ENCODE measurements at places on chromosomes 2 and 18.

DNA sequence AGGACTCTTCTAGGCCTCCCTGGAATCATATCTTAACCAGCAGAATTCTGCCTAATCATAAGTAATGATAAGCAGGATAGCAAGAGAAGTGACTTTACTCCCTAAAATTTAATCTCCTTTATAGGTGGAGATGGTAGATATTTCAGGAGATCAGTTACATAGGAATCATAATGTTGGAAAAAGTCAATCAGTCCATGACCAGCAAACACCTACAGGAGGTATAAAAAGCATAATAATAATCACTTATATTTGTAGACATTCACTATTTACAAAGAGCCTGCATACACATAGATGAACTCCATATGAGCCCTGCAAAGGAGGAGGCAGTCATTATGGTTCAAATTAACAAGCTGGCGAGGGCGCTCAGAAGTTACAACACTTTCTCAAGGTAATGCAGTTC lies 2.5 kb downstream of the GALNT5 start:
- no peak for DNase-seq
- no peak overlapping the region for H3K27ac ChIP-seq
- H3K4me1 ChIP-seq, result peaks cover 8% of the 10 kb centered on the region
- H3K27me3 ChIP-seq, result no peaks in the 10 kb centered on the region
- H3K36me3 ChIP-seq, result no peaks in the 10 kb centered on the region

- no peaks in the 10 kb centered on the region for H3K27me3 ChIP-seq
- peak overlapping the region; percentile 97 for H3K4me3 ChIP-seq
- peaks cover 44% of the 10 kb centered on the region for H3K4me1 ChIP-seq
Observed at GRCh38 chr18:3451183-3451988, 1.4 kb downstream of the TGIF1 start.

- no peaks in the 10 kb centered on the region for H3K36me3 ChIP-seq
- no peak overlapping the region for H3K4me3 ChIP-seq
- DNase-seq, result no peak
- H3K27me3 ChIP-seq, result no peaks in the 10 kb centered on the region
- no peak overlapping the region for H3K27ac ChIP-seq
Observed at GRCh38 chr2:173196080-173196479, 120.4 kb downstream of the MAP3K20 start.

GRCh38 chr2:233184669-233185068 lies 66.8 kb upstream of the ATG16L1 start:
- H3K4me1 ChIP-seq, result peaks cover 10% of the 10 kb centered on the region
- H3K27ac ChIP-seq, result peak overlapping the region; percentile 60
- no peak overlapping the region for H3K4me3 ChIP-seq
- no peaks in the 10 kb centered on the region for H3K27me3 ChIP-seq

DNA sequence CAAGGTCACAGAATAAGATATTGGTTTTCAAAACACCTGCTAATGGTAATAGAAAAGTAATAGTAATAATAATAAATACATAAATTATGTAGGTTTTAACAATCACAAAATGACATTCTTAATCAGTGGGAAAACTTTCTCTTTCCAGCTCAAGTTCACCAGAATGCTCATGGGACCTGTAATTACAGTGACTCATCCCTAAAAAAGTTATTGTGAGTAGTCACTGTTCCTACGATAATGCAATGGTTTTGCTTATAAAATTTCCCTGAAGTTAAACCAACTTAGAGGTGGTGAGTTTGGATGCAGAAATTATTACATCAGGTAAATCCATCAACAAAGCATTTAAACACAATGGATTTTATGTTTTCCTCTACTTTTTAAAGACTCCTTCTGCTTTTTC lies 502.3 kb downstream of the PID1 start:
- no peak overlapping the region for H3K4me3 ChIP-seq
- no peak overlapping the region for H3K27ac ChIP-seq
- H3K36me3 ChIP-seq, result no peaks in the 10 kb centered on the region
- H3K27me3 ChIP-seq, result no peaks in the 10 kb centered on the region
- no peaks in the 10 kb centered on the region for H3K4me1 ChIP-seq

DNA sequence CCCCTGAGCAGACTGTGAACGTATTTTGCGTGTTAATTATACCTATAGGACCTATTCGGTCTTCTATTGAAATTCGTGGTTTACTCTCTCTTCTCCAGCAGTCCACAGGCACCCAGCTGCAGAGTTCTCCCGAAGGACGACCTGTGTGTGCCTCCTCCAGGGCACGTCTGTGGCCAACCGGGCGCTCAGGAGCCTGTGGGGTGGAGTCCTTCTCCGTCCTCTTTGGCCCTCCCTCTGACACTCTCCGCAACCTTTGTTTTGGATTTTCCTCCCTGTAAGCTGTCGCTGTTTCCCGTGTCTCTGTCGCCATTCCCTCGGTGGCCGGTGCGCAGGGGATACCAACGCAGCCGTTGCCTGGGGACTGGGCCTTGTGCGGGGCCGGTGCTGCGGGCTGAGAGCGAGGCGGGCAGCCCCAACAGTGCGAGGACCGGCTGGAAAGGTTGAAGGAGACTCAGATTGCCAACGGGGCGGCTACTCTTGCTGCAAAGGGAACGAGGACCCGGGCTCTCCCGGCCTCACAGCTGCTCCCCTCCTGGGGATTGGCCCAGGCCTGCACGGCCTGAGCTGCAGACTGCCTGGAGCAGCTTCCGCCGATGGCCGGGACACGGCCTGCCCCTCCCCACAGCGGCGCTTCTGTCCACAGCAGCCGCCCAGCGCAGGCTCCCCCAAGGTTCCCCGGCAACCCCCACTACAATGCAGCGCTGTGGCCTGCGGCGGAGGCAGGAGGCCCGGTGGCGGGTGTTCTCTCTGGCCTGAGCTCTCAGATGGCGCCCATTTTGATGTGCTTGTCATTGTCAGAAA lies 221.0 kb downstream of the MTX2 start:
- no peak for DNase-seq
- no peak overlapping the region for H3K4me3 ChIP-seq
- H3K27me3 ChIP-seq, result peaks cover 23% of the 10 kb centered on the region
- no peak overlapping the region for H3K27ac ChIP-seq
- no peaks in the 10 kb centered on the region for H3K36me3 ChIP-seq
- H3K4me1 ChIP-seq, result peaks cover 8% of the 10 kb centered on the region

DNA sequence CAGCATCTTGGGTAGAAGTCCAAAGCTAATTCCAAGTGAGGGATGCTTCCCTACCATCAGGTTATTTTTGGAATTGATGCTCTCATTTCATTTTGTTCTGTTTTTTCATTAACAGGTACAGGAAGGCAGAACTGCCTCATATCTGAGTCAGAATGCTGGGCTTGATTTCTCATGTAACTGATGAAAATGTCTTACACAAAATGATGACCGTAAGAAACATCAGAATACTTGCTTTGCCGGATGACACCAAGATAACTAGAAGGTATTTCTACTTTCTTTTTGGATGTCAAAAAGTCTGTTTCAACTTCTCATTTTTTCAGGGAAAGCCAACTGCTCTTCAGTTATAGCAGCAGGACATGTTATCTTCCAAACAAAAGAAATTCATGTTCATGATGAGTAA lies 62.6 kb downstream of the ETAA1 start:
- H3K4me1 ChIP-seq, result no peaks in the 10 kb centered on the region
- no peak overlapping the region for H3K4me3 ChIP-seq
- H3K36me3 ChIP-seq, result no peaks in the 10 kb centered on the region
- peaks cover 5% of the 10 kb centered on the region for H3K27me3 ChIP-seq
- no peak overlapping the region for H3K27ac ChIP-seq

DNA sequence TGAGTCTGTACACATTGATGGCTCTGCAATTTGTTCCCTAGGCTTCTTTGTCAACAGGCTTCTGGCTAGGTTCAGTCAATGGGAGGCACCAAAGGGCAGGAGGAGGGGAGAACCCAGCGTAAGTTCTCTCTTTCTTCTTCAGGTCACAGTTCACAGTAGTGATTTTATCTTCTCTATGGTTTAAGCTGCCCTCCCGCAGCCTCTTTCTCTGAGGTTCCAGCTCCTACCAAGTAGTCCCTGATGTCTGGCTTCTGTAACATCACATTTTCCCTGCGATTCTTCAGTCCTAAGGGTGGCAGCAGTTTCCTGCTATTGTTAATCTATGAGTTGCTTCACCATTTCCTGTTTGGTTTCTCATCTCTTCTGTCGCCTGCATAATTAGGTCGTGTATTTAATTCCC lies 107.4 kb downstream of the CPO start:
- H3K4me1 ChIP-seq, result no peaks in the 10 kb centered on the region
- peaks cover 9% of the 10 kb centered on the region for H3K27me3 ChIP-seq
- no peak for DNase-seq
- no peak overlapping the region for H3K4me3 ChIP-seq
- no peaks in the 10 kb centered on the region for H3K36me3 ChIP-seq

GRCh38 chr2:39704540-39704939 lies 38.8 kb downstream of the TMEM178A start:
- DNase-seq, result no peak
- no peak overlapping the region for H3K4me3 ChIP-seq
- no peaks in the 10 kb centered on the region for H3K4me1 ChIP-seq
- no peak overlapping the region for H3K27ac ChIP-seq

- H3K36me3 ChIP-seq, result no peaks in the 10 kb centered on the region
- H3K27ac ChIP-seq, result no peak overlapping the region
- H3K27me3 ChIP-seq, result no peaks in the 10 kb centered on the region
- no peak overlapping the region for H3K4me3 ChIP-seq
- no peaks in the 10 kb centered on the region for H3K4me1 ChIP-seq
Observed at GRCh38 chr2:114450639-114451038, 8.2 kb downstream of the DPP10 start.

DNA sequence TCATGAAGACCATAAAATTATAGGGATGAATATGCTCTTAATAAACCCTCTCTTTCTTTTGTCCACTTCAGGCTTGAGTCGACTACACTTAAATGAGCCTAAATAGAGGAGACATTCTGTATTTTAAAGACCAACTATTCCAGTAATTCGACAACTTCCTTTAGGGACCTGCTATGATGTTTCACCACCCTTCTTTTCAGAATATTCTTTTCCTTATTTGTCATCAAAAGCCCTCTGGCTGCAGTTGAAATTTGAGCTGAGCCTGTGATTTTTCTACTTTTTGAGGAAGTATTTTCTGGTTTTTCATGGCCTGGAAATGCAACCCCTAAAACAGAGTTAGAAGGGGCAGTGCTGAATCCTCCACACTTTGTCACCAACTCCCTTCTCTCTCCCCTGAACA lies 287.0 kb downstream of the EPHA4 start:
- DNase-seq, result no peak
- H3K36me3 ChIP-seq, result no peaks in the 10 kb centered on the region
- H3K4me3 ChIP-seq, result no peak overlapping the region
- H3K4me1 ChIP-seq, result no peaks in the 10 kb centered on the region
- no peak overlapping the region for H3K27ac ChIP-seq
- peaks cover 20% of the 10 kb centered on the region for H3K27me3 ChIP-seq

DNA sequence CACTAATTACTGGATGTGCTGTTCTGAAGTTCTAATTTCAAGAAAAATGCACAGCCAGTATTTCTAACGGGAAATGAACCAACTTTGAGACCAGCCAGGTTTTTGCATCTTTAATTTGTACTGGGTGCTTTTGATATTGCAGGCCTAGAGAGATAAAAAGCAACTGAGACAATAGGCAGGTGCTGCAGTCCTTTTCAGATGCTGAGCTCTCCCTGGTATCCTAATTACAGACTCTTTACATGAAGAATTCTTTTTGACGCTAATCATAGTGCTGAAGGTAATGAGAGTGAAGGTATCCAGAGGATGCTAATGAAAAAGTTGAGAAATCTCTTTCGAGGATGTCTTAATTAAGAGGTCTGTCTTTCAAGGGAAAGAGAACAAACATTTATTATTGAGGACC lies 85.1 kb downstream of the SERPINB8 start:
- no peaks in the 10 kb centered on the region for H3K4me1 ChIP-seq
- H3K27ac ChIP-seq, result no peak overlapping the region
- DNase-seq, result no peak
- H3K27me3 ChIP-seq, result no peaks in the 10 kb centered on the region
